ENCODE measurements at places on chromosomes 12 and 14.

GRCh38 chr14:92513204-92513965 lies at the start of gene RIN3:
TSS of gene RIN3 (plus strand) at chr14:92513781. CDS start at chr14:92513933, 152 bp downstream.
- no peak for DNase-seq

GRCh38 chr12:65074932-65075331 lies 46.2 kb downstream of the WIF1 start:
- DNase-seq: no peak

DNA sequence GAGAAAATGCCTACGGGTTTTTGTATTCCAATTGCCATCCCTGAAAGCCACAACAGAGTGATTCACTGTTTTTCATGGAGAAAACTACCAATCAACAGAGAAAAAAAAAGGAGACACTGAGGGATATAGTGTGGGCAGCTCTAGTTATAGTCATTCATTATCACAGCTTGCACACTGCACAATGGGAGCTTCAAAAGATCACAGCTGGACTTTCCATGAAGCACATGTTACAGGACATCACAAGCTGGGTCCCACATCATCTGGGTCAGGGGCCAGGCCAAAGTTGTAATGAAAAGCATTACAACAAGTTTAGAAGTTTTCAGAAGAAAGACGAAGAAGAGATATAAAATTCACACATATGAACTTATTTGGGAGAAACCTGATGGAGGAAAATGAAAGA lies 41.5 kb downstream of the RERG start:
- DNase-seq: no peak

DNA sequence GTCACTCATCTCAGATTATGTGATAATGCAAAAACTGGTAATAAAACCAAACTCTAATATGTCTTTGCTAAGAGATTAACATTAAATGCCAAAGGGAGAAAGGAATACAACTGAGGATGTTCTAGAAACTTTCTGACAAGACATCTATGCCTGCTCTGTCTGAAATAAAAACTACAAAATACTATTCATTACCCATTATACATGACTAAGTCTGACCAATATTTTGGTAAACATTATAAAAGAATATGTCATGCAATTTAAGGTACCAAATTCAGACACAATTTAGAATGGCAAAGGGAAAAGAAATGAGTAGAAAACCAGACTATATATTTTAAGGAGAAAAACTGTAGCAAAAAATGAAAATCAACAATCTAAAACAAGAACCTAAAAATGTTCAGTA lies 39.5 kb downstream of the UBR7 start:
- no peak for DNase-seq

DNA sequence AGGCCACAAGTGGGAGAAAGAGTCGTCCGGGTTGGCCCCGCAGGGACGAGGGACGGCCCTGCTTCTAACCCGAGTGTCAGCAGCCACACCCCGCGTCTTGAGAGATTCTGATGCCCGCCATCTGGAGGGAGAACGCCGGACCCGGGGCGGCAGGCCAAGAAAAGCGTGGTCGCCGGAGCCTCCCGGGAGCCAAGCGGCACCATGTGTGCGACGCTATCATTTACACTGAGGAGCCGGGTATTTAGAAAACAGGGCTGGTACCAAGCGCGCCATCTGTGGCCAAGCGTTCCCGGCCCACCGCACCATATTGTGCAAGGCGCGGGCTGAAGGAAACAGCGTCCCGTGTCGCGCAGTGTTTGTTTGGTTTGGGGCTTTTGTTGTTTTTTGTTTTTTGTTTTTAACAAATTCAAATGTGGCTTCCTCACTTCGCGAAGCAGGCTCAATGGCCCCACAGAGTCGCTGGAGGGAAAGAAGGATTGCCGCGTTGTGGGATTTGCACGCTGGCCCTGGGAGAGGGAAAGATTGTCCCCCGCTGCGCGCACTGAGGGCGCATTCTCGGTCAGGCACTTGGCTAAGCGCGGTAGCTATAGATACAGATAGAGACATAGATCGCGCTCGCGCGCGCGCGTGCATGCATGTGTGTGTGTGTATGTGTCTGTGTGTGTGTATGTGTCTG lies 153.8 kb downstream of the BCL11B start:
- no peak for DNase-seq

DNA sequence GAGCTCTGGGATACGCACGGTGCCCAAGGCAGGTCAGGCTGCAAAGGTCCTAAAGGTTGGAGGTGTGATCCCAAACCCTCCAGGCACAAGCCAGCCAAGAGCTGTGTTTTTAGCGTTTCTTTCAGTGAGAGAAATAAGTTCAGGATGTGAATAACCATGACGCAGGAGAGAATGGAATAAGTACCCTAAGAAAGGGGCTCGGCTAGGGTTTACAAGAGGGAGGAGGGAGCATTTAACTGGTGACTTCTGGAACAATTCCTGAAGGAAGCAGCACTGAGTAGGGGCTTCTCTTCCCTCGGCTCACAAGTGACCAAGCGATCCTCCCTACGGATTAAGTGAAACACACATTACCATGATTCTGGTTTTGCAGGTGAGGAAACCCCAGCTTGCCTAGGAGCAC lies 29.4 kb downstream of the SSH1 start:
- no peak for DNase-seq

DNA sequence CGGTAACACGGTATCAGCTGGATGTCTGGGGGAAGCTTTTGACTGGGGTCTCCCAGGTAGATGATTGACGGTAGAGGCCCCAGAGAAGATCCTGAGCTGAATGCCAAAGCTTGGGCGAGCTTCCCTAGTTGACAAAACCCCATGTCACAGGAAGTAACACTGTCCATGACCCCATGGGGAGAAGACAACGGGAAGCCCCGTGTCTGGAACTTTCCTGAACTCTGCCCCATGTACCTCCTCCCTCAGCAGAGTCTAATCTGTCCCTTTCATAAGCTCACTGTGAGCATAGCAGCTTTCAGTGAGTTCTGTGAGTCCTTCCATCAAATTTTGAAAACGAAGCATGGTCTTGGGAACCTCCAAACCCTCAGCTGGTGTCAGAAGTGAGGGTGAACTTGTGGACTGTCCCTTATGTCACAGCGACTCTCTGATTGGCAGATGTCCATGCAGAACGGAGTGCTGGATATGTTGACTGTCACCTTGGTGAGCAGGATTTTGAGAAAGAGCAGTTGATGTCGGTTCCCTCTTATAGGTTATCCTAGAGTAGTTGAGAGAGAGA lies 29.7 kb upstream of the BEGAIN start:
- no peak for DNase-seq

DNA sequence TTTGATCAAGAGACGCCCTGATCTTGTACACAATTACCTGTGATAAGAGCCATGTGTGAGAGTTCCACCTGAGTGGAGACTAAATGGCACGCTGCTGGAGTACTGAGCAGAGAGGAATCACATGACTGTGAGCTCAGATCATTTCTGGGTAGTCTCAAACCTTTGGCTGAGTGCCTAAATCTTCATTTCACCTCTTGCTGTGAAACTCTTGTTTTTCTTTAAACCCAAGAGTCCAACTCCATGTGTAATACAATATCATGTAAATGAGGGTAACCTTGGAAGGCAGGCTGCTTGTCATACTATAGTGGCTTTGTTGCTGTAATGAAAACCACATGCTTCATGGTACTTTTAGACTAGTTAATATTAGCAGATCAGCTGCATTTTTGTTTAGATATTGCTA lies 156.9 kb downstream of the CAND1 start:
- DNase-seq: no peak

DNA sequence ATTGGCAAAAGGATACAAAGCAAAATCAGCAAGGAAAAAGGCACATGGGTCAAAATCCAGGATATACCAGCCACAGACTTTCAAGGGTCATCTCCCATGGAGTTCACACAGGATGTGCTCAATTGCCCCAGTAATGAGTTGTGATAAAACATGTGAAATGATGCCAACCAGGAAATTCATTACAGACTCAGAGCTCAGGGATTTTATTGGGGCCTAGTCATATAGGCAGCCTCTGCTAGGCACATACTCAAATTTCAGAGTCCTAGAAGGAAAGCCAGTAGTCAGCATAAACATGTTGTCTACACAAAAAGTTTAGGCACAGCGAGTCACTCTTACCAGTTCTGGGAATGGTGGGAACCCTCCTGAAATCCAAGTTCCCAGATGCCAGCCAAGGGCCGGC lies 64.4 kb upstream of the OSBPL8 start:
- DNase-seq: no peak

- DNase-seq: peak; percentile 5
Measured at GRCh38 chr12:12072064-12072760, 1.5 kb downstream of the BCL2L14 start.

GRCh38 chr14:74211945-74212580 lies 27.2 kb upstream of the VSX2 start:
- DNase-seq: no peak

DNA sequence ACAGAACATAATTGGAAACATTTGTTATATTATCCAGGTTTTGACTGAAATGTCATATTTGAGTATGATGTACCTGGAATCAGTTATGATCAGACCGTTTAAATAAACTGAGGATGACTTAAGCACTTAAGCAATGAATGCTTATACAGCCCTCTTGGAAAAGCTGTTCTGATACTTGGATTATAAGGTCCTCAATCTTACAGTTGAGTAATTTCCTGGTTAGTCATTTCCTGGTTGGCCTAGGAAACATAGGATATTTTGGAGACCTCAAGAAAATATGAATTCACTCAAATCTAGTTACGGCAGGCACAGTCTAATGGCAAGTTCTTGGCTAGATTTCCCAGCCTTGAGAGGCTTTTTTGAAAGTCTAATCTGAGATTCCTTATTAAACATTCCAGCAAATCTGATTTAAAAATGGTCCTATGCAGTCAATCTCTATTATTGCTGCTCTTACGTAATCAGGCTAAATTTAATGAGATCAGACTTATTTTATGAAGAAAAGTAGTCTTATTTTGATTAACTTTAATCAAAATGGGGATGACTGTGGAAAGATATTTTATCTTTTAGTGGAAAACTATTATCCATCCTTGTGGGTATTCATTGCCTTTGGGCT lies 447.2 kb downstream of the SNAPC1 start:
- no peak for DNase-seq

DNA sequence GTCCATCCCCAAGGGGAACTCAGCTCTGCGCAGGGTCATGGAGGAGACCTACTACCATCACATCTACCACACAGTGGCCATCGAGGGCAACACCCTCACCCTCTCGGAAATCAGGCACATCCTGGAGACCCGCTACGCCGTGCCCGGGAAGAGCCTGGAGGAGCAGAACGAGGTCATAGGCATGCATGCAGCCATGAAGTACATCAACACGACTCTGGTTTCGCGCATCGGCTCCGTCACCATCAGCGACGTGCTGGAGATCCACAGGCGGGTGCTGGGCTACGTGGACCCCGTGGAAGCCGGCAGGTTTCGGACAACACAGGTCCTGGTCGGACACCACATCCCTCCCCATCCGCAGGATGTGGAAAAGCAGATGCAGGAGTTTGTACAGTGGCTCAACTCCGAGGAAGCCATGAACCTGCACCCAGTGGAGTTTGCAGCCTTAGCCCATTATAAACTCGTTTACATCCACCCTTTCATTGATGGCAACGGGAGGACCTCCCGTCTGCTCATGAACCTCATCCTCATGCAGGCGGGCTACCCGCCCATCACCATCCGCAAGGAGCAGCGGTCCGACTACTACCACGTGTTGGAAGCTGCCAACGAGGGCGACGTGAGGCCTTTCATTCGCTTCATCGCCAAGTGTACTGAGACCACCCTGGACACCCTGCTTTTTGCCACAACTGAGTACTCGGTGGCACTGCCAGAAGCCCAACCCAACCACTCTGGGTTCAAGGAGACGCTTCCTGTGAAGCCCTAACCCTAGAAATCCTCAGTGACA lies 3.8 kb downstream of the FICD start:
- no peak for DNase-seq

- no peak for DNase-seq
Measured at GRCh38 chr12:45303945-45304344, 88.0 kb downstream of the ANO6 start.

GRCh38 chr14:29376237-29376636 lies 551.4 kb downstream of the PRKD1 start:
- DNase-seq: no peak

DNA sequence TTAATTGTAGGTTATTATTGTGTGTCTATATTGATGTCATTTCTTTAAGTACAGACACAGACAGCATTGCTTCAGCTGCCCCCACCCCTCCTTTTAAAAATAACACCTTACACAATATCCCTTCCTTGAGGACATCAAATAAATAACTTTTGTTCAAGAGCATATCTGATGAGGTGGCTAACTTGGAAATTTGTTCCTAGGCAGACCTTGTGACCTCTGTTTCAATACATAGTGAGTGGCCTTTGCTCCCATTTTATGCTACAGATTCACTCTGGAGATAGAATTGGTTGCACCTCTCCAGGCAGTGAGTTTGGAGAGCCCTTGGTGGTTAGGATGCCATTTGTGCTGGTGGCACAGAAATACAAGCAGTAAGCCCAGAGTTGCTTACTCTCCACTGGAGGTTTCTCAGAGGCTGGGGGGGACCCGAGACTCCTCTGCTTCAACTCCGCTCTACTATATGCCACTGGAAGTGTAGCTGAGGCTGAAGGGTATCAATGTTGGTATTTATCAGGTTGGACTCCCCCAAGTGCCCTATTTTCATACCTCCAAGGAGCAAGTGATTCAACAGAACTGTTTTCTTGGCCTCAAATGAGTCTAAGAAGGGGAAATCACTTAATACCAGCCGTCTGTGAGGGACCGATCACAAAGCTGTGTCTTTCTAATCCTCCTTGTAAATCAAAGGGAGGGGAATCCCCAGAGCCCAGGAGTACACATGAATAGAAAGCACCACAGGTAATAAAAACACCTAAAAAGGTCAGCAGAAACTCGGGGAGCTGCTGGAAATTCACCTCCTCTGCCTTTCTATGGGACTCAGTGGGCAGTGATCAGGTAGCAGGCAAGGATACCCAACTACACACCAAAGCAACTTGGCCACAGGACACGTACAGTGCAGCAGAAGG lies 463.1 kb downstream of the RAD51B start:
- DNase-seq: peak; percentile 26

- no peak for DNase-seq
Measured at GRCh38 chr12:55838361-55838760, 4.4 kb downstream of the MMP19 start.

GRCh38 chr12:88553941-88554658 lies 26.2 kb downstream of the KITLG start:
- DNase-seq: no peak

DNA sequence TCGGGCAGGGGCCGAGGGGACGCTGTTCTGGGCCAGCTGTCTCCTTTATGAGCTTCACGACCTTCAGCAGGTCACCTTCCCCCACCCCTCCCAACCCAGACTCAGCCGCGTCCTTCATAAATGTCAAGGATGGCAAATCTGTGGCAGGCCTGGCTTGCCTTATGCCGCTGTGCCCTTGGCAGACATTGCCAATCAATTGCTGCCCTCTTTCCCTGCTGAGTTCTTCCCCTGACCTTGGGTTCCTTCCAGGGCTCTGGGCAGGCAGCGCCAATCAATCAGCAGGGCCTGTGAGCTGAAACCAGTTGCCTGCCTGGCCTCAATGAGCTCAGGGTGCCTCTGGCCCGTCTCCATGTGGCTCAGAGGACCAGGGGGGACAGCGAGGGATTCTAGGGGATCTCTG lies 7.7 kb downstream of the FAM222A start:
- no peak for DNase-seq

GRCh38 chr14:22479776-22480464 lies 109.1 kb downstream of the DAD1 start:
- DNase-seq: no peak
